ENCODE measurements at places on chromosomes 13 and 19.

- no peak for DNase-seq
These were observed 2.2 kb upstream of the AMH start for GRCh38 chr19:2246801-2247361.

DNA sequence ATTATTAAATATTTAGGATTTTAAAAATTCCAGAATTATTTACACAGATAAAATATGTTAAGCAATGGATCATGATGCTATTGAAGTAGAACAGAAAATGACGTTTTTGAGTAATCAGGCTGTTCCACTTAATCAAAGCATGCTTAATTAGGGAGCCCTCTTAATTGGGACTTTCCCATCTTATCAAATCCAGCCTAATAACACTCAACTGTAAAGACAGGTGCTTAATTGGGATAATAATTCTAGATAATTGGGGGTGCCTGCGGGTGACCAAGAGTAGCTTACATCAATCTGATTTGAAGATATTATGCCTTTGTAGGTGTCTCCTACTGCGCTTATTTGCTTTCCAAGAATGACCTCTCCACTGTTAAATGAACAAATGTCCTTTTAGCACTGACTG lies 742.2 kb upstream of the SLITRK6 start:
- DNase-seq: no peak

GRCh38 chr13:106986033-106986484 lies 418.1 kb upstream of the ARGLU1 start:
- DNase-seq: peak; percentile 18

DNA sequence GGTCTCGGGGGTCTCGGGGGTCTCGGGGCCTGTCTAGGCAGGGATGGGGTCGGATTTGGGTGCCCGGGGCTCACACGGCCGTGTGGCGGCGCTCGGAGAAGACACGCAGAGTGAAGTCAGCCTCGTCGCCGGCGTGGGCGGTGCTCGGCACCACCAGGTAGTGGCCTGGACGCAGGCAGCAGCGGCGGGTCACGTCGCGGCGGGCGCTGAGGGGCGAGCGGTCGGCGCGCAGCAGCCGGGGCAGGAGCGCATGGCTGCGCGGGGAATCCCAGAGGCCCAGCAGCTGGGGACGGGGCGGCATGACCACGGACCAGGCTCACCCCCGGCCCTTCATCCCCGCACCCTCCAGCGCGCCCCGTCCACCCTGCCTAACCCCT lies 8.2 kb downstream of the CAPN12 start:
- DNase-seq: no peak

DNA sequence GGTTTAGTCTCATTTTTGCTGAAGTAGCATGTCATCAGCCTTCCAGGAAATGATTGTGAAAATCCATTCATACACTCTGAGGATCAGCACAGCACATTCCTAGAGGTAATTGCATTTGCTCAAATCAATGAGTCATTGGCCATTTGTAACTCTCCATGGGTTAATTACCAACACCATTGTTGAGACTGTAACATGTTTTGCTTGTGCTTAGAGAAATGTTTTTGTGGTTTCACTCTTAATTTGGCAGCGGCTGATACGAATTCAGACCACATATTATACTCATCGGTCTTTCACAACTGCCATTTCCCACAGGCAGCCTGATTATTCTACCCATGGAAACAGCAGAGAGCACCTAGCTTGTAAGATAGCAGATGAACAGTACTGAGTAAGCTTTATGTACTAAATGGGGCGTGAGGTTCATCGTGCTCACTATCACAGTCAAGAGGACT lies 110.3 kb downstream of the NHLRC3 start:
- DNase-seq: no peak

- no peak for DNase-seq
These were observed 242.9 kb upstream of the DACH1 start for GRCh38 chr13:72109863-72110262.

- peak; percentile 7 for DNase-seq
These were observed 109.2 kb downstream of the PCDH17 start for GRCh38 chr13:57740719-57741118.

- no peak for DNase-seq
These were observed 133.9 kb downstream of the SLITRK6 start for GRCh38 chr13:85665286-85665685.

DNA sequence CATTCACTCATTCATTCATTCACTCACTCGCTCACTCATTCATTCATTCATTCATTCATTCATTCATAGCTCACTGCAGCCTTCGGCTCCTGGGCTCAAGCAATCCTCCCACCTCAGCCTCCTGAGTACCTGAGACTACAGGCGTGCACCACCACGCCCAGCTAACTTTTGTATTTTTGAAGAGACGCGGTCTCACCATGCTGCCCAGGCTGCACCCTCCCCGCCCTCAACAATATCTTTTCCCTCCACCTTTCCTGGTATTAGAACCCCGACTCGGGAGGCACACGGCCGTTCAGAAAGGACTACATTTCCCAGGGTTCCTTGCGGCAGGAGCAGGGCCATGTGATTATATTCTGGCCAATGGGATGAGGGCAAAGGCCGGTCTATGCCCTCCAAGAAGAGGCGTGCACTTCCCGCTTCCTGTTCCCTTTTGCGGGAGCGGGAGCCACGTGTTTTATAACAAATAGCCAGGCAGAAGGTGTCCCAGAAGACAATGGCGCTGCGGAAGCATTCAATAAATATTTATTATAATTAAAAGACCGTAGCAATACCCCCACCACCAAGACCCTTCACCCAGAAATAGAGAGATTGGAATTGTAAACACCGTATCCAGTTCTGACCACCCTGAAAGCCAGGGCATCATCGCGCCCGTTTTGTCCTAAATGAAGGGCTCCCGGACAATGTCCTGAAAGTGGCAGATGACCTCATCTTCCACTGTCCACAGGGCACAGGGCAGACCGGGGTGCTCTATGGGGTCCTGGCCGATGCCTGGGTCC lies 15.9 kb downstream of the TICAM1 start:
- DNase-seq: peak; percentile 89

GRCh38 chr19:35104361-35104760 lies 11.3 kb upstream of the FXYD3 start:
- no peak for DNase-seq

DNA sequence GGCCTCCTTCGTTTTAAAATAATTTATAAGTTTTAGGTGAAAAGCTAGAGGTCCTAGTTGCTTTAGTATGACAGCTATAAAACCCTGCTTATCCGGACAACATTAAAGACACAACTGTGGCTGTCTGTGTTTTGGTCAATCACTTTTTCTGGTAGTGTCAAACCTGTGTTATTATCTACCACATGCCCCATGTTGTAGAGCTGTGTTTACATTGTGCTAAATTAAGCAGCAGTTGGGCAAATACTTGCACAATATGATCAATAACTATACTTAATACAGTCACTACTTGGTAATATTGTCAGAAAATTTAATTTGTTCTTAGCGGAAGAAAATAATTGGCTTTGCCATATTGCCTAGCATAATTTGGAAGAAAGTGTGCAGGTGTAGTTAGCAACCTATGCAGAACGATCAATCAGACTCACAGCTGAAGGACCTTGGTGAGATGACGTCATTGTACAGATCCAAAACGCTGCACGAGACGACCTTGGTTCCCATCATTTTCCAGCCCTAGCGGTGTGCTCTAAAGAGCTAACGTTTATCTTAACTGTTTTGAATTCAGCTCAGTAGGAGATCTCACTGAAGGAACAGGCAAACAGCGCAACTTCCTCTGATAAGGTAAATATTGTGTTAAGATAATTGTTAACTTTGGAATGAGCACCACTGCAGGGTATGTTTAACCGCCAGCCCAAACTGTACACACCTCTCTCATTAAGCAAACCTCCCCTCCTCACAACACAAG lies 476.6 kb downstream of the IRS2 start:
- DNase-seq: no peak

DNA sequence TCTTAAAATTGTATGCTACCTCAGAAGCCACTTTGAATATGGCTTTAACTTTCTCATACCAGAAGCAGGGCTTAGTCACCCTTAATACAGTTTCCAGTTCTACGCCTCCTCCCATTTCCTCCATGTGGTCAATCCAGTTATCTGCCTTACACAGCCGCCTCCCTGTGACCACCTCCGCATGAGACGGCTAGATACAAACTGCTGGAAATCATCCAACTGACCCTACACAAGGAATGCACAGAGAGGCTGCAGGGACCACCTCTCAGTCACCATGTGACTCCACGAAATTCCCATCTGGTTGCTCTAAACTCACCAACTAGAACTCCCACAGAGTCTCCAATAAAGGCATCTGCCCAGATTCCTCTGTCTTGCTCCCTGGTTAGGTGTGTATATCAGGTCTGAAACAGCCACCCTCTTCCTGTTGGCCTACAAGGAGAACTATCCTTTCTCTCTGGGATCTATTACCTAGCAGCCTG lies 6.8 kb downstream of the ZNF564 start:
- no peak for DNase-seq

- DNase-seq: no peak
These were observed 8.0 kb downstream of the TMEM272 start for GRCh38 chr13:51837016-51837415.

DNA sequence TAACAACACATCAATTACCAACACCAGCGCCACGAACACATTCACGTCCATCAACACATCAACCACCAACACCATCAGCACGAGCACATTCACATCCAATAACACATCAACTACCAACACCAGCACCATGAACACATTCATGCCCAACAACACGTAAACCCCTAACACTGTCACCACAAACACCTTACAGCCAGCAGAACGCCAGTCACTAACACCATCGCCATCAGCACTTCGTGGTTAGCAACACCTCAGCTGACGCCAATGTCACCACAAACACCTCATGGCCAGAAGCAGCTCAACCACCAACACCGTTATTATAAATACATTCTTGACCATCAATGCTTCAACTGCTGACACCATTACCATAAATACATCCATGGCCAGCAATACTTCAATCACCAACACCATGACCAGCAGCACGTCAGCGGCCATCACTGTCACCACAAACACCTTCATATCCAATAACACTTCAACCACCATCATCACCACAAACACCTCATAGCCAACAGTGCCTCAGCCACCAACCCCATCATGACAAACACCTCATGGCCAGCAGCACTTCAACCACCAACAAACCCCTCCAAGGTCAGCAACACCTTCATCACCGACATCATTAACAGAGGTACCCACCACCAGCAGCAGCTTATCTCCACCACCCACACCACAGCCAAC lies 9.4 kb downstream of the FCER2 start:
- no peak for DNase-seq

GRCh38 chr19:42658076-42658475 lies 63.4 kb upstream of the CEACAM8 start:
- no peak for DNase-seq

DNA sequence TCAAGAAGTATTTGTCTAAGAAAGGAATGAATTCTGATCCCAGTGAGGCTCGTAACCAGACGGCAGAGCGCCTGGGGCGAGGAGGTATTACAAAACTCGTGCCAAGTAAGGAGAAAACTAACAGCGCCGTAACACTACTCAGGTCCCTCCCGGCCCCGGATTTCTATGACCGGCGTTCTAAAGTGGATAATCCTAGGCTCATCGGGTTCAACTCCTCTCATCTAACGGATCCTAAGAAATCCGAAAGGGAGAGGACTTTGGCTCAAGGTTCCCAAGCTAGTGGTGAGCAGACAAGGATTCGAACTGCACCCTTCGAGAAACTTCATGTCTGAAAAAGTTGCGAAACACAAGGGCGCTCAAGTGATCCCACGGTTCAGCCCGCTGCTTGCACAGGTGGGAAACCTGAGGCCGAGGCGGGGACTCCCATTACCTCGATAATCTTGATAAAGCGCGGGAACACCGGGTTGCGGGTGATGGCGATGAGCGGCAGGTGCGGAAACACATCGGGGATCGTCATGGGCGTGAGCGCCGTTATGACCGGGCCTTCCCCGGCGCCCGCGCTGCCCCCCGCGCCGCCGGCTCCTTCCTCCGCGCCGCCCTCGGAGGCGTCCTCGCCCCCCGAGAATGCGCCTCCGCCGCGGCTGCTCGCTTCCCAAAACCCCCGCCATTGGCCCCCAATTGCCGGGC lies 529 bp downstream of the LONP1 start:
- no peak for DNase-seq

- DNase-seq: no peak
These were observed 222.7 kb upstream of the SOX1 start for GRCh38 chr13:111844222-111844671.

- DNase-seq: no peak
These were observed 188.7 kb downstream of the TM9SF2 start for GRCh38 chr13:99689955-99690354.

DNA sequence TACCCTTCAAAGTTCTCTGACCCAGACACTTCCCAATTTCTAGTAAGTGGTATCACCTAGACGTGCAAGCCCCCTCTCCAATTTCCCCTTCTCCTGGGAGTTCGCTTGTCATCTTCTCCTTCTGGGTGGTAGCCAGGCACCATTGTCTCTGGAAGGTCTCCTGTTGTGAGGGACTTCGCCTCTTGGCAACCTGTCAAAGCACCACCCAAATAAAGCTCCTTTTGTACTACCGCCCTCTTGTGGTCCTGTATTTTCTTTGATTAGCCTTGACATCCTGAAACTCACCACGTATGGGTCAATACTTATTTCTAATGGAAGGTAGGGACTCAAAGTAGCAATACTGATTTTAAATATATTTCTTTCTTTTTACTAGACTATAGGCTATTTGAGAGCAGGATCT lies 8.2 kb downstream of the GPC5 start:
- DNase-seq: no peak

GRCh38 chr13:82248762-82249161 lies 1633.5 kb downstream of the SLITRK1 start:
- DNase-seq: no peak

- DNase-seq: peak; percentile 19
These were observed 32.9 kb downstream of the FLT3 start for GRCh38 chr13:28067491-28067890.

DNA sequence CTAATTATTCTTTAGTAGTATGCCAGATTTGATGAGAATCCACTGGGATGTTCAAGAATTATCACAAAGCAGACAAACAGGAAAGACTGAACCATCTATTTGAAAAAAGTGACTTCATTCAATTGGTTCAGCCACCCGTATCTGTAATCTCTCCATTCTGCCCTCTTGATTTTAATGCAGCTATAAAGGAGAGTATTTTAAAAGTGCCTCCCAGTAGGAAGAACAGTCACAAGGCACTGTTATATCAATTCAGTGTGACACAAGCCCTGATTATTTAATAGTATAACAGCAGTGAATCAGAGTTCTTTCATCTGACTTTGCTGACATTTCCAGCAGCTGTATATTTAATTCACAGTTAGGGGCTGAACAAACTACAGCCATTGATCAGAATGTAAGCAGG lies 77.3 kb upstream of the SLAIN1 start:
- DNase-seq: no peak

DNA sequence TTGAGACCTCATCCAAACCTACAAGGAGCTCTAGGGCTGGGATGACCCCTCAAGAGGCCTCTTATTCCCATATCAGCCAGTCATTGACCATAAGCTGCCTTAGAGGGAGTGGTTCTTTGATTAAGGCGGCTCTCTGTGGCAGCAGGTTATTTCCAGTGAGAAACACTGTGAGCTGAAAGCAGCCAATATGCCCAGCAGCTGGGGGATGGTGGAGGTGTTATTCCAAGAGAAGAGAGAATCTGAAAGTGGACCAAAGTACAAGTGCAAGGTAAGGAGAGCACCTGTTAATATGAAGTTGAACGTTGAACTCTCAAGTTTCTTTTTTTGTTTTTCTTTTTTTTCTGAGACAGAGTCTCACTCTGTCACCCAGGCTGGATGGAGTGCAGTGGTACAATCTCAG lies 20.2 kb upstream of the FNDC3A start:
- no peak for DNase-seq

Measured in hindlimb muscle (tissue), 1 donor.